ENCODE measurements at places on chromosomes 1 and 21.

GRCh38 chr1:66275083-66275482 lies 258.9 kb upstream of the SGIP1 start:
- DNase-seq, result no peak

DNA sequence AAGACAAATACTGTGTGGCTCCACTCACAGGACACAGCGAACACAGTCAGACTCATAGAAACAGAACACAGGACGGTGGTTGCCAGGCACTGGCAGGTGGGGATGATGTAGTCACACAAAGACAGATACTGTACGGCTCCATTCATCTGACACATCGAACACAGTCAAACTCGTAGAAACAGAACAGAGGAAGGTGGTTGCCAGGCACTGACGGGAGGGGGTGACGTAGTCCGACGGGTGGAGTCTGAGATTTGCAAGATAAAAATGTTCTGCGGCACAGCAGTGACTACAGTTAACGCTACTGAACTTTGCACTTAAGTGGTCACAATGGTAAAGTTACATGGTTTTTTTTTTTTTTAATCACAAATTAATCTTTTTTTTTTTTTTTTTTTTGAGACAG lies 18.7 kb downstream of the C21orf58 start:
- no peak for DNase-seq

- DNase-seq, result no peak
Measured at GRCh38 chr1:198691063-198691462, 52.2 kb downstream of the PTPRC start.

DNA sequence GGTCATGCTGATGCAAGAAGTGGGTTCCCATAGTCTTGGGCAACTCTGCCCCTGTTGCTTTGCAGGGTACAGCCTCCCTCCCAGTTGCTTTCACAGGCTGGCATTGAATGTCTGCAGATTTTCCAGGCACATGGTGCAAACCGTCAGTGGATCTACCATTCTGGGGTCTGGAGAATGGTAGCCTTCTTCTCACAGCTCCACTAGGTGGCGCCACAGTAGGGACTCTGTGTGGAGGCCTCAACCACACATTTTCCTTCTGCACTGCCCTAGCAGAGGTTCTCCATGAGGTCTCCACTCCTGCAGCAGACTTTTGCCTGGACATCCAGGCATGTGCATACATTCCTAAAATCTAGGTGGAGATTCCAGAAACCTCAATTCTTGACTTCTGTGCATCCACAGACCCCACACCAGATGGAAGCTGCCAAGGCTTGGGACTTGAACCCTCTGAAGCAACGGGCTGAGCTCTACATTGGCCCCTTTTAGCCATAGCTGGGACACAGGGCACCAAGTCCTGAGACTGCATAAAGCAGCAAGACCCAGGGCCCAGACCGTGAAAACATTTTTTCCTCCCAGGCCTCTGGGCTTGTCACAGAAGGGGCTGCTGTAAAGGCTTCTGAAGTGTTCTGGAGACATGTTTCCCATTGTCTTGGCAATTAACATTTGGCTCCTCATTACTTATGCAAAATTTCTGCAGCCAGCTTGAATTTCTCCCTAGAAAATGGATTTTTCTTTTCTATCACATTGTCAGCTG lies 466.2 kb upstream of the PBX1 start:
- DNase-seq, result no peak

DNA sequence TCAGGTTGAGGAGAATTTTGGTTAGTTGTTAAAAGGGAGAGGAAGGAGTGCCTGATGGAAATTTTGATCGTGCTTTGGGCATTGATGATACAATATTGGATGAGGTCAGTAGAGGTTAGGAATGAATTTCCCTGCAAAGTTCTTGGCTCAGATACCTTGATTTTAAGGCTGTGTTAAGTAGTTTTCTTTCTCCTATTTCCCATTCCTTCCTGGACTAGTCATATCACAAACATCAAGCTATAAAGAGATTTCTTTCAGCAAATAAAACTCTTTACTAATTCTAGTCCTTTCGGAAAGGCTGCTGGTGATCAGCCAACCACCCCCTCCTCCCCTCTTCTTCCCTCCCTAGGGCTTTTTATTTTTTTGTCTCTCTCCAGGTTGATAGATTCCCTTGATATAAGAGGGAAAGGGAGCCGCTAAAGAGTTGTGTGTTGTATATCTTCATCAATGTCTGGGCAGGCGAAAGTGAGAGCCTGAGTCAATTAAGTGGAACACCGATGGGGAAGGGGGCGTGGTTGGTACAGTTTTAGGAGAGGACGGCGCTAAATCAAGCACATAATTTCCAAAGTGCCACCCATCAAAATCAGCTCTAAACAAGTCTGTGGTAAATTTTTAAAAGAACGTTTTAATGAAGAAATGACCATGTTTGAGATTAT lies 100.1 kb upstream of the PLXNA2 start:
- no peak for DNase-seq

- DNase-seq, result no peak
Measured at GRCh38 chr1:224959115-224959514, 29.6 kb downstream of the DNAH14 start.

All from stimulated activated CD8-positive, alpha-beta memory T cell treated with anti-CD3 and anti-CD28 coated beads, Interleukin-4, amount 100 ng/mL, for 1 hour (primary cell).